ENCODE measurements at places on chromosomes 5 and 9.

DNA sequence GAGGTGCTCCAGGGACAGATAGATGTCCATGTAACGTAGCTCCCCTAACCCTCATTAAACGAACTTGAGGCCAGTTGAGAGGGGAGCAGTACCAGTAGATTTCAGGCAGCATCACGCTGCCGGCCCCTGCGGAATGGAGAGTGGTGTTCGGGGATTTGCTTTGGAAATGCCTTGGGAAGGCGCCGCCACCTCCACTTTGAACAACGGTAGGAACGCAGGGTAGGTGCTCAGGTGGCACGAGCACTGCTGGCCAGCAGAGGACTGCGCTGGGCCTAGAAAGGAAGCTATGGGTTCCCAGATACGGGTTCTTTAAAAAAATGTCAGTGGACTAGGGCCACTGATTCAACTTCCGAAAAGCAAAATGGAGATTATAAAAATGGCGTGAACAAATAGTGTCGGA is 271.8 kb downstream of the FANCC start:
- no peak for DNase-seq

DNA sequence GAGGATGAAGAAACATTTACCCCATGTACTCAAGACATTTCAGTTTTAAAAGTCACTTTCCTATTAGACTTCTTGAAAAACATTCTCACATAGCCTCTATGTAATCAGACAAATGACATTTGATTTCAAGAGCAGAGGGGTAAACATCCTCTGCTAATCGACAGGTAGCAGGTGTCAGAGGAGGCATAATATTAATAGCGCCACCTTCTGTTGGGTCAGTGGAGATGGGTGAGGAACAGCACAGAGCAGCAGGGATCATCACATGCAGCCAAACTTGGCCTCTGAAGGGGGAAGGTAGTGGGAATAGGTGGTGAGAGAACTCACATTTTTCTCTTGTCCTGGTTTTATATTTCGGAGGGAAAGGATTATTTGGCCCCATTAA is 3.3 kb upstream of the LSM11 start:
- DNase-seq = no peak

GRCh38 chr9:92608241-92608908 is 61.6 kb downstream of the IPPK start:
- DNase-seq = no peak

DNA sequence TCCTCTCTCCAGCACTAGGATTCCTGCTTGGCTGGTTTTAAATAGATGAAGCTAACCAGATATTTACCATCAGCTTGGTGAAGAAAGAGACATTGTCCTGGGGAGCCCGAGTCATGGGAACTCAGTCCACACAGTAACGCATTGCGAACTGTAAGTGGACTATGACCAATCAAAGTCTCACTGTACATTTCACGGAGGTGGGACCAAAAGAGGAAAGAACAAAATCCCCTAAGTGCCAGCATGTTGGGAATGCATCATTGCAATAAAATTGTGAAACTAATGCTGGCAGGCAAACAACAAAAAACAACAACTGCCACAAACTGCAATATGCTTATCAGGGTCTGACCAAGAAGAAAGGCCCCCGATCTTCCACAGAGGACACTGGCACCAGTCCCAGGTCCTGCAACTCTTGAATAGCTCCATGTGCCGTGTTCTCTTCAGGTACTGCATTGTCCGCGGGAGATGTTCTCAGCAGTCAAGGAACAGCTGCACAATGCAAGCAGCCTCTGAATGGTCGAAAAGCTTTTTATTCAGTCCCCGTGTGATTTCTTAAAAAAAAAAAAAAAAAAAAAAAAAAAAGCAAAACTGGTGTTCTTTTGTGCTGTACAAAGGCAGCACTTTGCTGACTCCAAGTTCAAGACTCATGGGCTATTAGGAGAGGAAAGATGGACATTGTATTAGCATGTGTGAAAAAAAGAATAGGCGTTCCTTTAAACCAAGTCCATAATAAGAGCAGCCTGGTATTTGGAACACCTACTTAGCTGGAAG is 38.1 kb downstream of the SEMA6A start:
- no peak for DNase-seq

GRCh38 chr5:2207109-2207399 is 324.3 kb upstream of the IRX4 start:
- no peak for DNase-seq

DNA sequence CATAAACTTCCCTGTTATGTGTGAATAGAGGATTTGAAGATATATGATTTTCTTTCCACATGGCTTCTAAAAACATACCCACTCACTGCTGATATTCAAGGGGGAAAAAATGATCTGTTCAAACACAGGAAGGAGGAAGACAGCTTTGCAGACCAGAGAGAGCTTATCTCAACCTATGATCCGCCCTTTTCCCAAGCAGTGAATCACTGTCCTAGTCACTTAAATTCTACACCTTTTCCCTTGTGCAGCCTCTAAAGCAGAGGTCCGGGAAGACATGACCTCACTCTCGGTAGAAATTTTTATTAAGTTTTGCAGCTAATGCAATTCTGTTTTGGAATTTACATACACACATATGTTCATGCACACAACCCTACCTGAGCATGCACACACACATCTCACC is 197.2 kb downstream of the DIRAS2 start:
- DNase-seq = no peak

GRCh38 chr9:134494905-134495304 is 146.7 kb upstream of the COL5A1 start:
- DNase-seq = no peak

GRCh38 chr5:159402856-159403255 is 72.6 kb upstream of the IL12B start:
- no peak for DNase-seq

- DNase-seq = no peak
These were observed 172.7 kb upstream of the RIOK2 start for GRCh38 chr5:97355775-97356174.
